ENCODE measurements at places on chromosomes 6 and 20.

DNA sequence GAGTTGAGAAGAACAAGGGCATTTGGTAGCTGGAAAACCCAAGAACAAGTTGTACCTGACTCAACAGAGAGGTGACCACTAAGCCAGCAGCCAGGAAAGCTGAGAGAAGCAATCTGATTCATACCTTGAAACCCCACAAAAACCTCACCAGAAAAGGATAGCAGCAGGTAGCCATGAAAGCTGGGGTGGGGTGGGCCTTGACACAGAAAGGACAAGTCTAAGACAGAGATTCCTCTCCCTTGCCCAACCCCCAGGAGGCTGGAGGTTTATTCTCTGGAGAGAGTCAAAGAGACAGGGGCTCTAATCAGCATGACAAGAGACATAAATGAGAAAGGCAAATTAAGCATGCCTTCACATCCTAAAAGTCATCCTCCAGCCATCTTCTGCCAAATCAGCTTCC lies 151.7 kb upstream of the DST start:
- DNase-seq = no peak

DNA sequence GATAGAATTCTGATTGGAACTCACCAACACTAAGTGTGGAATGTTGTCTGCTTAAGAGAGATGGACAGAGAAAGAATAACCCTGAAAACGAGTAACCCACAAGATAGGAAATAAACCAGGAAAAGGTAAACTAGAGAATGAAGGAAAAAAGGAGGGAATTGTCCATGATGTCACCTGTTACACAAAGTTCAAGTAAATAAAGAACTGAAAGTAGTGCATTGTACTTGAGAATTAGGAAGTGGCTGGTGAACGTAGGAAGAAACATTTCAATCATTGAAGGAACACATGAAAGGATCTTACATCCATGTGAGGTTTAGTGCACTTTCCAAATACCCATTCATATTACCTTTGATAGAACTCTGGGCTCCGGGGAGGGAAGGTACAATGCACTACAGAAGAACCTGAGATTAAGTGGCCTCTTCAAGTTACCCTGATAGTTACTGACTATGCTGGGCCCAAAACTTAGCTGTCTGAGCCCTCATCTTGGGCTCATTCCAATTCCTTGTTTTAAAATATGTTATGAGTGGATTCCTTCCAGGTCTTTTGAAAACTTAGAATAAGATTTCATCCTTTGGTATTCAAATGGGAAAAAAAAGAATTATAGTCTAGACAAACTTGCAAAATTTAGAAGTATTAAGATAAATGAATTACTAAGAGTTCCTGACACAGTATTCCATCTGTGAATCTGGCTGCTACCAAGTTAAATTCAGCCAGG lies 1.1 kb upstream of the STX7 start:
- no peak for DNase-seq

DNA sequence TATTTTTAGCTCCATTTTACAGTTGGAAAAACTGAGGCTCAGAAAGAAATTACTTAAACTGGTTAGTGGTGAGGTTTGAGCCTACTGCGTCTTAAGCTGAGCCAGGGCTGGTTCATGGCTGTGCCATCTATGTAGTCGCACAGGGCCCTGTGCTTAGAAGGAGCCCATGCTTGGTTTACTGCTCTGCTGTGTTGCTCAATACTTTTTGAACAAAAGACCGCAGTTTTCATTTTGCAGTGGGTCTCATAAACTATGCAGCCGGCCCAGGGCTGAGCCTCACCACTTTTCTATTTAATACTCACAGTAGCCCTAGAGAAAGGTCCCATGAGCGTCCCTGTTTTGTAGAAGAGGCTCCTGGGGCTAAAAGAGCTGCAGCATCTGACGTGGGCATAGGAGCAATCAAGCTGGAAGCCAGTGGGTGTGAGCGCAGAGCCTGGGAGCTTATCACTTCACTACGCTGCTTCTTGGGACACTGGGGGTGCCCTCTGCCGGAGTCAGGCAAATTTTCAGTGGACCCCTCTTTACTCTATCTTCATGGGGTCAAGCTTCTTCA lies 501 bp downstream of the SIRPB2 start:
- DNase-seq = no peak

GRCh38 chr6:97047473-97048201 lies 123.1 kb downstream of the KLHL32 start:
- DNase-seq = no peak

GRCh38 chr6:11848852-11849731 lies 70.5 kb upstream of the ADTRP start:
- no peak for DNase-seq

GRCh38 chr6:142952614-142953013 lies 7.6 kb upstream of the HIVEP2 start:
- DNase-seq = no peak

- DNase-seq = no peak
Measured at GRCh38 chr20:50567860-50568548, 57.8 kb downstream of the PTPN1 start.

- DNase-seq = no peak
Measured at GRCh38 chr6:49888742-49889431, 22.6 kb upstream of the CRISP1 start.

DNA sequence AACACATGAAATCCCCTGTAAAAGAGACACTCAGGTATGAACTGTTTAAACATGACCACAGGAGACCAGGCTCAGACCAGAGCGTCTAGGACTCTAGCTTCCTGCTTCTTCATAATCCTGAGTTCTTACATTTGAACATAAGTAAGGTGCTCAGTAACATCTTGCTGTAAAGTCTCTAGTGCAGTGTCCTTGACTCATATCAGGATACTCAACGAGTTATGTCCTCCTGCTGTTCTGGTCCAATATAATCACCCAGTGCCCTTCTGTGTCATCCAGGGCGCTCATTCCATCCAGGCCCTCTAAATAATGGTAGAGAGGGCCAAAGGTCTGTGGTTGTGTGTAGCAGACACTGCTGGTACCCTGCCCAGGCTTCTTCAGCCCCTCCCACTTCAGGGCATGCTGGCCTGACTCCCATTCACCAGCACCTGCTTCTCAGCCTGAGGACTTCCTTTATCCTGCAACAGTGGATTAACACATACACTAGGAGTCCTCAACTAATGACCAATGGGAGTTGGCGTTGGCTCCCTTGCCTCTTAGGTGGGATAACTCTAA lies 66.8 kb upstream of the MOCS1 start:
- no peak for DNase-seq

DNA sequence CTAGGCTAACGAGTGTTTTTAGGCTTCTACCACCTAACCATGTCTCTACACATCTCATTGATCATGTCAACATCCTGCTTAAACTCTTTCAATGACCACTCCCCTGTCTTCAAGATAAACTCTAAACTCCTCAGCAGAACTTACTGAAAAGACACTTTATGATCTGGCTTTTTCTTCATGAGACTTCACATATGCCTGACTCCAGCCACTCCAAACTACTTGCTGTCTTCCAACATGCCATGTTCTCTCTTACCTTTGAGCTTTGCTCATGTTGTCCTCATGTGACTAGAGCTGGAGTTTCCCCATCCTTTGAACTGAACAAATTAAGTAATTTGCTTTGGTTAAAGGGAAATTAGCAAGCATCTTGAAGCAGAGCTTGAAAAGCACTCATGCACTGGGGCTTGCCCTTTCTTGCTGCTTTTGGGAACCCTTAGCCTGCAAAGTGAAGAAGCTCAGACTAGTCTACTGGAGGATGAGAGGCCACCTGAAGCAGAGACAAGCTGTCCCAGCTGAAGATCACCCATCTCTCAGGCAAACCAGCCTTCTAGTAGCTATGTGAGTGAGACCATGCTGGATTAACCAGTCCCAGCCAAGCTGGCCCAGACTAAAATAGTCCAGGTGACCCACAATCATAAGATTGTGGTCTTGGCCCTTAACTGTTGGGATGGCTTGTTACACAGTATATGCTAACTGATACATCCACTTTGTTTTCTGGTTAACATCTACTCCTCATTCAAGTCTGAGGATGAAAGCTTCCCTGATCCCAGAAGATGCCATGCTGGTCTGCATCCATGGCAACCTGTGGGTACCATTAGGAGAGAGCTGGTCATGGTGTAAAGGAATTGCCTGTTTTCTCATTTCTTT lies 235.8 kb downstream of the GMPR start:
- DNase-seq = peak; percentile 32

GRCh38 chr20:21465799-21466198 lies 48.1 kb downstream of the NKX2-2 start:
- DNase-seq = no peak

DNA sequence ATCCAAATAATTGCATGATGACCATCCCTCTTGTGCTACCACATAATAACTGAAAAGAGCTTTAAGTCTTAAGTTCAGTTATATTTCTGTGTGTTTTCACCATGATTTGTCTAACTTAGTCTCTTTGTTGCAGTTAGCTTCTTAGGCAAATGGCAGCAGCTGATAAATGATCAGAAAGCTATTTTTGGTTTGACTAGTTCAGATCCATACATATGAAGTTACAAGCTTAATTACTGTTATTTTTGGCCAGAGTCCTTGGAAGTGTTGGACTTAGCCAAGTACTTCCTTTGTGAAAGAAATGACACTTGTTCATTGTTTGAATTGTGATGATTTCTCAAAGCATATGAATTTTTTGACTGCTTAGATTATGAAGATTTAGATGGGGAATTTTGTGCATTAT lies 54.2 kb downstream of the HIVEP1 start:
- DNase-seq = no peak

DNA sequence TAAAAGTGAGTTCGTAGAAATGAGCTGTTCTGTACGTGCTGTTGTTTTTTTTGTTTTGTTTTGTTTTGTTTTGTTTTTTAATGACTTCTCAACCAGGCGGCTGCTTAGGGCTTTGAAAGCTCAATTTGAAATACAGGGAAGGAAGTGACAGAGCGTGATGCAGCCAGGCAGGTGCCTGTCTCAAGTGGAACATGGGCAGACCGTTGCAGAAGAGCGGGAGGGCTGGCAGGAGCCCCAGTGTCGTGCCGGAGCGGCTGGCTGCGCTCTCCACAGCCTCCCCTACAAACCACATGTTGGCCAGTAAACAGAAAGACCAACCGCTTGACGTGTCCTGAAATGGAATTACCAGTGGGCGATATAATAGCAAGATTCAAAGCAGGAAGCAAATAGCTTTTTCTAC lies 164.9 kb upstream of the RREB1 start:
- no peak for DNase-seq

GRCh38 chr20:36113566-36114250 lies 40.8 kb upstream of the EPB41L1 start:
- DNase-seq = no peak

GRCh38 chr20:48739395-48740291 lies 88.2 kb downstream of the PREX1 start:
- DNase-seq = peak; percentile 71

DNA sequence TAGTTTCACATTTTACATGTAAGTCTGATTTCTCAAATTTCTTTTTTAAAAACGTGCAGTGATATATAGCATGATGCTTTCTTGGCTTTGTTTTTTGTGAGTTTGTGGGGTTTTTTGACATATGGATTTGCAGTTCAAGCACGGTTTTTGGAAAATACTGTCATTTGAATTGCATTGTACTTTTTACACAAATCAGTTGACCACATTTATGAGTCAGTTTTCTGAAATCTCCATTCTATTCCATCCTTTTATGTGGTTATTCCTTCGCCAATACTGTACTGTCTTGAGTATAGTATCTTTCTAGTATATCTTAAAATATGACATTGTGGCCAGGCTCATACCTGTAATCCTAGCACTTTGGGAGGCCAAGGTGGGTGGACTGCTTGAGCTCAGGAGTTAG lies 890.0 kb upstream of the CITED2 start:
- DNase-seq = no peak

DNA sequence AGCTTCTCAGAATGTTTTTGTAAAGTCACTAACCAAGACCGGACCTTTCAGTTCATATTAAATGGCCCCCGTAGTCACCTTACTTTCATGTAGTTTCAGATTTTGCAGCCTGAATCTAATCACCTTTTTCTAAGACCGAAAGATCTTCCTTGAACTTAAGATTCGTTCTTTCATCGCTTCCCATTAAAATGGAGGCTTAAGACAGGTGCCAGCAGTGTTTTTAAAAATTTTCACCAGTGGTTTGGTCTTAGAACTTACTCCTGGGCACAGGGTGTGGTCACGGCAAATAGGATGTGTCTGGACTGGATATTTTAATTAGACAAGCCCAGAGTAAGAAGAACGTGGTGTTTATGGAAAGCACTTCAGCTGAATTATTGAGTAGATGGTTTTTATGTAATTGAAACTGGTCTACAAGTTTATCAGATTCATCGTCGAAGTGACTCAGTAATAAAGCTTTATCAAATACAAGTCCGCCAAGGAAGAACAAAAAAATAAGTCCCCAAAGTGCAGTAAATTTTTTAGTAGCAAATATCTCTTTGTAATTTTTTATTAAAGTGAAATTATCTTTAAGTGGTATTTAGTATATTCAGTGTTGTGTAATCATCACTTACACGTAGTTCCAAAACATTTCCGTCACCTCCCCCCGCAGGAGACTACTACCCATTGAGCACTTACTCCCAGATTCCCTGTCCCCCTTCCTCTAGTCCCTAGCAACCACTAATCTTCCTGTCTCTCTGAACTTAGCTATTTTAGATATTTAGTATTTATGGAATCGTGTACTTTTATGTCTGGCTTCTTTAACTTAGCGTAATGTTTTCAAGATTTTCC lies 868 bp downstream of the SRSF3 start:
- peak; percentile 30 for DNase-seq

GRCh38 chr6:165042912-165043311 lies 266.5 kb downstream of the C6orf118 start:
- no peak for DNase-seq

DNA sequence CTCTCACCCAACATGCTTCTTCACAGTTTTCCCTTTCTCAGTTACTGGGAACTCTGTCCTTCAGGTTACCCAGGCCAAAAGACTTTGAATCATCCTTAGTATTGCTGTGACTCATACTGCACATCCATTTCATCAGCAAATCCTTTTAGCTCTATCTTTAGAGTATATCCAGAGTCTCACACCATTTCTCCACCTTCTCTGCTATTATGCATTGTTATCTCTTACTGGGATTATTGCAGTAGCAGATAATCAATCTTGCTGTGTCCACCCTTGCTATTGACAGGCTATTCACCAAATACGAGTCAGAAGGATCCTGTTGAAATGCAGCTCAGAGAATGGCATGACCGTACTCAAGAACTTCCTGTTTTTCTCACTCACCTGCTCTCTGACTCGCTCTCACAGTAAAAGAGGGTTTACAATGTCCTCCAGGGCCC lies 57.3 kb downstream of the BCKDHB start:
- no peak for DNase-seq

DNA sequence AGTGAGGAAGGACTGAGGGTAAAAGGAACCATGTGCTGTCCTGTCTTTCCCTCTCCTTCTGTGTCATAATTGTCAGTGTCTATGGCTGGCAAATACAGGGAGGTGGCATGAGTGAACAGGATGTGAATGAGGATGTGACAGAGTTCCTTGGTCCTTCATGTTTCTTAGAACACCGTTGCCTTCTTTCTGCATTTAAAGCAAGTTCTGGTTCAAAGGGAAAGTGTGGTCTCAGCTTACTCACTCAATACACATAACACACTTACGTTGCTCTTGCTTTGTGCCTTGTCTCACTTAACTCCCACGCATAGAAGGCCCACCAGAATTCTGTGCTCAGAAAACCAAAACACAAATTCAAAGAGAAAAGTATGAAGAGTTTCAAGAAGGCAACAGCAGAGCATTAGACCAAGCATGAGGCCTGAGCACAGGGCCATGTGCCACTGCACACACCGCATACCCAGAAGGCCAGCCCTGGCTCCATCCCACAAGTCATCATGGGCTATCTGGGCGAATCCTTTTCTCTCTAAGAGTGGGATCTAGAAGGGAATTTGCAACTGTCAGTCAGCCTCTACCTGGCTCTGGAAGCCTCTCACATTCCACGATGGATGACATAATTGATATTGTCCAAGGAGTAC lies 38.9 kb upstream of the SAYSD1 start:
- DNase-seq = no peak

GRCh38 chr20:22998476-22998875 lies 36.6 kb upstream of the SSTR4 start:
- no peak for DNase-seq

Data from activated naive CD4-positive, alpha-beta T cell treated with Interleukin-2 at 50 U/mL for 16 hours (primary cell).